ENCODE measurements at places on chromosomes 3 and 15.

DNA sequence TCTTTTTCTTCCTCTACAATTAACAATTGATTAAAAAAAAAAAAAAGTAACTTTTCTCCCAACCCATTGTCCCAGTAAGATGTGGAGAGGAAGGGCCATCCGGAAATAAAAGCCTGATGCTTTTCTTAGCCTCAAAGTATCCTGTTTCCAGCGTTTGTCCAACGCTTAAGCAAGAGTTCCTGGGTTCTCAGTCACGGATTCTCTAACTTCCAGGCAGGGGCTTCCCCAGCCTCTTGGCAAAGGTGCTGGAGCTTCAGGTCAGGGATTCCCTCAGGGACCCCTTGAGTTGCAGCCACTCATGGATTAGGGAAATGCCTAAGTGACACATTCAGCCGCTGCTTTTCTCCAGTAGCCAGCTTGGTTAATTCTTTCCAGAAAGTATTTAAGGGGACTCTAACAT lies 22.3 kb upstream of the C2CD4B start:
- ATAC-seq = no peak

DNA sequence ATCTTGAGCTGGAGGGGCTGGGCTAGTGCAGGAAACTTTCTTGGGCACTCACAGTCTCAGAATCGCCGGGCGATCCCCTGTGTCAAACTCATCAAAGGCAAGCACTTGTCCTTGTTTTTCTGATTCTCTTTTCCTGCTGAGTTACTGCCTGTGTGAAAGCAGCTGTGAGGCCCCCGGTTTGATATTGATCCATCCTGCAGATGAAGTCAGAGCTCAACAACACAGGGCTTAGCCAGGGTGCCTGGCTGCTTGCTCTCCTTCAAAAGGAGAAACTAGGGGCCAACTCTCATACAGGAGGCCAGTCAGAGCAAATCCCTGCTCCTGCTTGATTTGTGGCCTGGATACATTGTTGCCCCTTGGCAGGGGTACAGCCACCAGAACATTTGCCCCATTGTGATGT lies 22.9 kb downstream of the CLSTN2 start:
- ATAC-seq = no peak

- no peak for ATAC-seq
Measured at GRCh38 chr3:13062647-13063046, 10.6 kb downstream of the IQSEC1 start.

DNA sequence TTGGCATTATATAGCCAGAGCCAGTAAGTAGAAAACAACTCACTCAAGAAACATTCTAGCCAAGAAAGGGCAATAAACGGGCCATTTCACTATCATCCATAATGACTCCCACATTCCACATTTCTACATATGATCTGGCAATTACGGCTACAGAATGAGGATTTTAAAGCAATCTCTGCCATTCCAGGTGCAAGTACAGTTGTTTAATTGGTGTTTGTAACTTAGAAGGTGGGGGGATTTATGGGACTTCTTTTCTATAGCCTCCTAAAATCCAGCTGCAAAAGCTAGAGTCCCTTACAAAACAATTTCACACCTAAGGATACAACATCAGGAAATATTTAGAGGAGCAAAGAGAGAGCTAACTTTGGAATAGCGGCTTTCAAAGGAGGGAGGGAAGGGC lies 295.4 kb upstream of the RORA start:
- no peak for ATAC-seq

- ATAC-seq = no peak
Measured at GRCh38 chr15:90439946-90440345, 51.9 kb downstream of the IQGAP1 start.

DNA sequence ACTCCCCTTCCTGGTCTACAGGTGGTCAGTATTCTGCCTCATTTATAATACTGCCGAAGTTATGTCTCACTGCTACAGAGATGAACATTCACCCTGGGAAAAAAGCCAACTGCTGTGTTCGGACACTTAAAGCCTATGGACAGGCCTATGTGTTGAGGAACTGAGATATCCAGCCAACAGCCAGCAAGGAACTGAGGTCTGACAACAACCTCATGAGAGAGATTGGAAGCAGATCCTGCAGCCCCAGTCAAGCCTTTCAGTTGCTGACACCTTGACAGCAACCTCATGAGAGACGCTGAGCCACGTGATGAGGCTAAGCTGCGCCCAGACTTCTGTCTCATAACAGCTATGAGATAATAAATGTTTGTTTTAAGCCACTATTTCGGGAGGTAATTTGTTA lies 18.2 kb upstream of the FHIT start:
- no peak for ATAC-seq

- ATAC-seq = no peak
Measured at GRCh38 chr15:72112116-72112515, 5.8 kb downstream of the MYO9A start.

GRCh38 chr15:101045835-101046691 lies 126.9 kb downstream of the LRRK1 start:
- ATAC-seq = no peak

GRCh38 chr3:116950301-116951055 lies 240.9 kb downstream of the TUSC7 start:
- no peak for ATAC-seq

- no peak for ATAC-seq
Measured at GRCh38 chr3:89851974-89852621, 744.7 kb downstream of the EPHA3 start.

DNA sequence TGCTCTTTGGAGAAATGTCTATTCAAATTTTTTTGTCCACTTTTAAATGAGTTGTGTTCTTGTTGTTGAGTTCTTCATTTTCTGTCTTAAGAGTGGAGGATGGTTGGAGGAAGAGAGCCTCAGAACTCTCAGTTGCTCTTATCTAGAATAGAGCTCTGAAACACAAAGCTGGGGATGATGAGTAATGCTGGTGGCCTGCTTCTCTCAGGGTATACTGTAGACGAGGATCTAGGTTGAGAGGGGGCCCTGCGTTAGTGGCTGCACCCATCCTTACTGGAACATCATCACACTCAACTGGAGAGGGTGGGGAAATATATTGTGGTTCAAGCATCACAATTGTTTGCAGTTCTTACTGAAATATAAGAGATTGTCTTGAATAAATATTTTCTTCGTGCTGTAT lies 1.8 kb downstream of the SPTSSB start:
- ATAC-seq = no peak

DNA sequence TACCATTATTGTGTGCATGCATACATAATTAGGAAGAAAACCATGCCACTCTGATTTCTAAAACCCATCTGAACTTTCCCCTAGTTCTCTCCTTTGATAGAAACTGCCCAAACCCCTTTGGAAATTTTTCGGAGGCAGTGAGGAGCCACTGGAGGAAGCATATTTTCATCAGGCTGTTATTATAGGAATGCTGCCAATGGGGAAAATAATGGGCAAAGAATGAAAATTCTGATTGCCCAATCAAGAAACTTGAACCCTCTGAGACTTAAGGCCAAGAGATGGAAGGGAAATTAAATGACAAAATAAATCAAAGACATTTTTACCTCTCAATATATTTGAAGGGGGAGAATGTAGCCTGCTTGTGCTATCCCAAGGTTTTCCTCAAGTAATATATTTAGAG lies 376.0 kb upstream of the PDZRN3 start:
- no peak for ATAC-seq

DNA sequence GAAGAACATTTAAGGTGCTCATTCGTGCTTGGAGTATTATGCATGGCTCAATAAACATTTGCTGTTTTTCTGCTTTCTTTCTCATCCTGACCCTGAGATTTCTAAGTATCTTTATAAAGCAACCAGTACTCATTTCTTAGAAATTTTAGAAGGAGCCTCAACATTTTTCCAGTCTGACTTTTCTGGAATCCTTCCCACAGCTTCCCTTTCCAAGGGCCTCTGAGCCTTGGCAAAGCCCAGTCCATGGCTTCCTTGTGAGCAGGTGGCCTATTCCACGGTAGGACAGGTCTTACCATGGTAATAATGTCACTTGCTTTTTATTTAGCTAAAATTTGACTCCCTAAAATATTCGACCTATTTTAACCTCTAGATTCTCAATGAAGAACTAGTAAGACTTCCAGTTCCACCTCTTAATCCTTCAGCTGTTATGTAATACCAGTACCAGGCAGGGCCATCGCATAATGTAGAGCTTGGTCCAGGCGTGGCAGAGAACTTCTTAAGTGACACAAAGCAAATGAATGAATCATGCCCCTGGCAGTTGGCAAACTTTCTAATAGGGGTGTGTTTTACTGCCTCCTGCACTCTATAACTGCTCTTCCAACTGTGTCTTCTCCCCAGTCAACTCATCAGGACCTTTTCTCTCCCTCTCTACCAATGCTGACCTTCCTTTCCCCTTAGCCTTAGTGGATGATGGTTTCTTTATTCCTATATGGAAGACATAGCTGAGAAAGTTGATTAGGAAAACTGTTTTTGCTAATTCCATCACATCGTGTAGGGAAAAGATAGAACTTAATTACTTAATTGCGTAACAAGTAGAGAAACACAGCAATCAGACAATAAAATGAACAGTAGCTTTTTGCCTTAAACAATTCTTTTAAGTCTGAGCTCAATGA lies 894 bp upstream of the TM4SF4 start:
- no peak for ATAC-seq

DNA sequence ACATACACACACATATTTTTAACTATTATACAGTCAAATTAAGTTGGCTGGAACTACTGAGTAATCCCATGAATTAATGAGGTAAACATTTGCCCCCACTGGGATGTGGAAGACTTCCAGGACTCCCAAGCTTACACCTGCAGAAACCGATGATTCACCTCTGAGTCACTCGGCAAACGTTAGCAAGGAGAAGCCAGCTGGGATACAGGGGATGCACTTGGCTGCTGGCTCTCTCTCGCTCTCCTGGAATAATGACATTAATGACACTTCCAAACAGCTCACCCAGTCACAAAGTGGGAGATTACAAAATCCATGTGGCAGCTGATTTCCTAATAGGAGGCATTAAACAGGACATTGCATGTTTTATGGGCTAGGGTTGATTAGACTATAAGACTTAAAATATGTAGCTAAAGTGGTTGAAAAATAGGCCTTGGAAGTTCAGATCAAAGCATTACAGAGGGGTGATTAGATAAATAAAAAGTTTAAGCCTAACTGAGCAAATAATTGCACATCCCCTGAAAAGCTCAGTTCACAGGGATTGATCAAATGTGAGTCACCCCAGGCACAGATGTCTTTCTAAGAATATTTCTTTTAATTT lies 500.9 kb downstream of the SOX2 start:
- no peak for ATAC-seq

DNA sequence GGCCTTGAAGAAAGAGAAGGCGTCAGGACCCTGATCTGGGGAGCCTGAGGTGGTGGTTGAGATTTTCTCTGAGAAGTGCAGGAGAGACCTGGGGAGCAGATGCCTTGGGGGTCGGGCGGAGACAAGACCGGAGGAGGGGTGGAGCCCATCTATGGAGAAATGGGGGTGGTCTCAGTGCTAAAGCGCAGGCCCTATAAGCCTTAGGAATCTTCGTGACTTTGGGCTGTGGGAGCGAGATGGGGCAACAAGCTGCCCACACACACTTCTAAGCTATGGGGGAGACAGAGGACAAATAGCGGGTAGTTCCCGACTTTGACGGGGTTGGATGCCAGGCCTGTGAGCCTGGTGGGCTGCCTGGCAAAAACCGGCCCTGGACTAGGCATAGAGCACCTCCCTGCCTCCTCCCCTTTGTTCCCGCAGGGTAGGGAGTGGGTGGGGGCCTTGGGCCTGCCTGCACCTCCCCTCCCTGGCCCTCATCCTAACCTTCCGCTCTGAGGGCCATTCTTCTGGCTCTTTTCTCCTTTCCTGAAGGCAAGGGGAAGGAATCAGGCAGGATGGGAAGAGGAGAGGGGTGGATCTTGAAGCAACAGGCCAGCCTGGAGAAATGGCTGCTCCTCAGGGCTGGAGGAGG lies 880 bp downstream of the NISCH start:
- no peak for ATAC-seq

- no peak for ATAC-seq
Measured at GRCh38 chr3:131447349-131447748, 55.4 kb downstream of the MRPL3 start.

DNA sequence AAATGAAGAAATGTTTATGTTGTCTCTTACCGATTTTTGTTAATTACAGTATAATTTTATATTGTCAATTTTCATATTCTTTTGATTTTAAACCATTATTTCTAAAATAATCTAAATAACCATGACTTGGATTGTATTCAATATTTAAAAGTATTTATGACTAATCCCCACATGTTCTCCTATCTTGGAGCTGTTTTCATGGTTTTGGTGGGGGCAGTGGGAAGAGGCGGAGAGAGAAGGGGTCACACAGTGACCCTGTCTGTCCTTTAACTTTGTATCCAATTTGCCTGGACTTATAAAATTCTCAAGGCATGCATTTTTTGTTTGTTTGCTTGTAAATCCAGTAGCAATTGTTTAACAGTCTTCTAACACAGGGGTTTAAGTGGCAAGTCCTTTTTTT lies 407.4 kb downstream of the NTRK3 start:
- no peak for ATAC-seq

GRCh38 chr15:91278951-91279350 lies 178.9 kb downstream of the SV2B start:
- no peak for ATAC-seq

DNA sequence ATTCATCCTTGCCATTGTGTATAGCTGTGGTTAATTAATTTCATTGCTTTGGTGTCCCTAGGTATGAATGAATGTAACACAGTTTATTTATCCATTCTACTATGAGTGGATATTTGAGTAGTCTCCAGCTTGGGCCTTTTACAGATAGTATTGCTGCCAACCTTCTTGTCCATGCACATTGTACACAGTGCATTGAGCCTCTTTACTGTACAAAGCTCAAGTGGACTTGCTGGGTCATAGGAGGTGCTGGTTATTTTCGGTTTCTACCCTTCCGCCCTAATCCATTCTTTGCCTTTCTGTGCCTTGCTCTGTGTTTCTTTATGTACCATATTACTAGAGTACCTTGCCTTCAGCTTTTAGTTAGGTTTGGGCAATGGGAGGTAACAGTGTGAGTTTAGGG lies 60.7 kb downstream of the DUT start:
- ATAC-seq = no peak

DNA sequence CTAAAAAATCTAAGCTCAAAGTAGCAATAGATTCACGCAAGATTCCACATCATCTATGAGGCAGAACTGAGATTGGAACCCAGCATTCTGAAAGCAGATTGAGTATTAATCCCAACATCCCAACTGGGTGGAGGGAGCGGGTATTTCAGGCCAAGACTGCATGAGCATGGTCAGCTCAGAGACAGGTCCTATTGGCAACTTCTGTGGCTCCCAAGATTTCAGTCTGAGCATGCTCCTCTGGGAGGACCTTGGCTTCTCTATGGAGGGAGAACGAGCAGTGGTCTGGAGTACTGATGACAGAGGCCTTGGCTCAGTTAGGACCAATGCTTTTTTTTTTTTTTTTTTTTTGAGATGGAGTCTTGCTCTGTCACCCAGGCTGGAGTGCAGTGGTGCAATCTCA lies 4.0 kb upstream of the ITGA11 start:
- ATAC-seq = no peak

GRCh38 chr3:83496462-83496861 lies 1462.3 kb upstream of the CADM2 start:
- ATAC-seq = no peak
